ENCODE measurements at places on chromosomes 16 and 17.

GRCh38 chr17:52298881-52299280, 140.4 kb upstream of the CA10 start:
- no peak for DNase-seq

DNA sequence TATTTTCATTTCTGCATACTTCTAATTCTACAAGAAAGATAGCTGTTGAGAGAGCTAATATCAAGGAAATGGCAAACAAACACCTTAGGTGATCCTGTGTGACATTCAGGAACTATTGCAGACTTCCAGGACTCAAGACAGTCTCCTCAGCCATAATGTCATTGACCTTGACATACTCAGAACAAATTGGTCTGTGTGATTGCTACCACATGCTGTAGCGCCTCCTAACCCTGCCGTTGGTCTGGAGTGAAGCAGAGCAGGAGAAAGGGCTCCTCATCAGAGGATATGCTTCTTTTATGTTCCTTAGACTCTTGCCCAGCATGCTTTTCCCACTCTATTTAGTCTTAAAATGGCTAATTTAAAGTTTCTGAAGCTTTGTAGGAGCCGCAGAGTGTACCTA, 194.2 kb upstream of the TBX2 start:
- no peak for DNase-seq

DNA sequence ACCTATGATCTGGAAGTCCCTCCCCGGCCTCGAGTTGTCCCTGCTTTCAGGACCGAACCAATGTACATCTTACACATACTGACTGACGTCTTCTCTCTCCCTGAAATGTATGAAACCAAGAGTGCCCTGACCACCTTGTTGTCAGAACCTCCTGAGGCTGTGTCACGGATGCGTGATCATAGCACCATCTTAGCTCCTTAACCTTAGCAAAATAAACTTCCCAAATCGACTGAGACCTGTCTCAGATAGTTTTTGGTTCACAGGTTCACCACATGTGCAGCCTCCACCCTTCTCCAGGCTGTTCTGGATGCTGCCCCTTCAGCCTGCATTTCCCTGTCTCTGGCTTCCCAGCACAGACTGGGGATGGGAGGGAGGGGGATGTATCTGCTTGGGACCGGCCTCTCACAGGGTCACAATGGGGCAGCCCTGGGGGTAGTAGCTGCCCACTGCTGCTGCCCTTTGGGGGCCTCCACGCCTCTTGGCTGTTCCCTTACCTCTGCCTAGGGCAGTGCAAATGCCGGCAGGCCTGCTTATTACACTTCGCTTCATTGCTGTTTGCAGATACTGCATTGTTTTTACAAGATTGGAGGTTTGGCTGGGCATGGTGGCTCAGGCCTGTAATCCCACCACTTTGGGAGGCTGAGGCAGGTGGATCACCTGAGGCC, 69.8 kb downstream of the NT5M start:
- no peak for DNase-seq

GRCh38 chr17:3800362-3801271, at the start of gene ITGAE:
Gene ITGAE, minus strand, starts transcription at chr17:3801188. Its CDS starts 44 bp downstream, at chr17:3801144.
- DNase-seq = no peak

DNA sequence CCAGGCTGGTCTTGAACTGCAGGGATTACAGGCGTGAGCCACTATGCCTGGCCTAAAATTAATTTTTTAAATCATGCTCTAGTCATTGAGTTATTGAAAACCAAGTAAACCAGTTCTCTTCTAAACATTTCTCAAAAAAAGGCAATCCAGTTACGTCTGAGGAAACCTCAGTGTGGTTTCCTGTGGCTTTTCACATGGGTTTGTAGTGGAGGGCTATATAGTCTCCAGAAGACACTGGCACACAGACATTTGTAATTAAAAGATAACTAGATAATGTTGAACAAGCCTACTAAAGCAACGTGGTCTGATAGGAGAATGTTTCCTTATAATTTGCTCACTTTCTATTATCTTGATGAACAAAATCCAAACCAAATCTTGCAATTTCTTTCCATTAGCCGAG, 5.2 kb upstream of the TOB1 start:
- peak; percentile 73 for DNase-seq

GRCh38 chr16:55367866-55368603, 44.0 kb downstream of the IRX6 start:
- DNase-seq = no peak

DNA sequence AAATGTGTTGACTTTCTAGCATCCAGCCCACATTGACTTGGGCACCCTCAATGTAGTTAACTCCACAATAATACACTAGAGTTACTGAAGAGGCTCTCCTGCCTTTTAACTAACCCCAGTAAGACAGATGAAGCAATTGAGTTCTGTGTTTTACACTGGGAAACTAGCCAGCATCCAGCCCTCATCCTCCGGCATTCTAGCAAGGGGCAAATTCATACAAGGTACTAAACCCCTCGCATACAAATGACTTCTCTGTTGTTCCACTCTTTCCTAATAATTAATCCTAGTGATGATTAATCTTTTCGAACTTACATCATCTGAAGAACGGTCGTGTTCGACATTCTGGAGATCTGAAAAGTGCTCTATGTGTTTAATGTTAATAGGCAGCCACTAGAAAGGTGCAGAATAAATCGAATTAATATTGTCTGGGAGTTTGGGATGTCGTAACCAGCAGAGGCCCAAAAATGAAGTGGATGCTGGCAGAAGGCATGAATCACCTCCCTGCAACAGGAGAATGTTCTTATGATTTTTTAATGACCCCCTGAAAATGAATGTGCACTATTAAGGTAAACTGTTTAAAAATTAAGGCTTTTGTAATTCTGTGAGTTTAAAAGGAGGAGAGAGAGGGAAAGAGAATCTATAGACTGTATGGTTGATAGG, 249.4 kb downstream of the SNX29 start:
- no peak for DNase-seq

DNA sequence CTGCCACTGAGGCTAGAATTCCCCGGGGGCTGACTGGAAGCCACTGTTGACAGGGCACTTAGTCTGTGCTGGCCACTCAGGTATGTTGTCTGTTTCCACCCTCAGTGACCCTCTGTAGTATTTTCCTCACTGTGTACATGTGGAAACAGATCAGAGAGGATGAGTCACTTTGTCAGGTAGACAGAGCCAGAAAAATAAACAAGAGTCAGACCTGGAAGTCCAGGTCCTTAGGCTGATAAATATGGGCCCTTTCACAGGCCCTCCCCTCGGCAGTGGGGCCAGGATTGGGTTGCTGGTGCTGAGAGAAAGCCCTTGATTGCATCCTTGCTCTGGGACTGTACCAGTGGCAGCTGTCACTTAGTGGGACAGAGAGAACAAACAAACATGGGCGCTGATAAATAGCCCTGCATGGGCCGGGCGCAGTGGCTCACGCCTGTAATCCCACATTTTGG, 21.3 kb downstream of the PGS1 start:
- DNase-seq = no peak

DNA sequence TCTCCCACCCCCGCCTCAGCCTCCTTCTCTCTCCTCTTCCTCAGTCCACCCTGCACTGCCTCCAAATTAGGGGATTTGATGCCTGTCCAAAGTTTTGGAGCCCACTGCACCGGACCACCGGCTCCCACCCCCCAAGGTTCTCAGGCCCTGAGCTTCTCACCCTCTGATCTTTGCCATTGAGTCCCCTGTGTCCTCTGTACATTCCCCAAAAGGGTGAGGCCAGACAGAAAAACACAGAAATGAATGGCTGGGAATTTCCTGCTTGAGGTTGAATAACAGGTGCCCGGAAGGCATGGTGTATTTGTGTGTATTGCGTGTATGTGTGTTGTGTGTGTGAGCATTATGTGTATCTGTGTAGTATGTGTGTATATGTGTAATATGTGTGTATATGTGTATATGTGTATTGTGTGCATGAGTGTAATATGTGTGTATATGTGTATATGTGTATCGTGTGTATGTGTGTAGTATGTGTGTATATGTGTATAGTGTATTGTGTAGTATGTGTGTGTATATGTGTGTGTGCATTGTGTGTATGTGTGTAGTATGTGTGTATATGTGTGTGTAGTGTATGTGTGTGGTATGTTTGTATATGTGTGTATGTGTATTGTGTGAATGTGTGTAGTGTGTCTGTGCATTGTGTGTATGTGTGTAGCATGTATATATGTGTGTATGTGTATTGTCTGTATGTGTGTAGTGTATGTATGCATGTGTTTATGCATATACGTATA, 16.0 kb upstream of the CCL17 start:
- no peak for DNase-seq

DNA sequence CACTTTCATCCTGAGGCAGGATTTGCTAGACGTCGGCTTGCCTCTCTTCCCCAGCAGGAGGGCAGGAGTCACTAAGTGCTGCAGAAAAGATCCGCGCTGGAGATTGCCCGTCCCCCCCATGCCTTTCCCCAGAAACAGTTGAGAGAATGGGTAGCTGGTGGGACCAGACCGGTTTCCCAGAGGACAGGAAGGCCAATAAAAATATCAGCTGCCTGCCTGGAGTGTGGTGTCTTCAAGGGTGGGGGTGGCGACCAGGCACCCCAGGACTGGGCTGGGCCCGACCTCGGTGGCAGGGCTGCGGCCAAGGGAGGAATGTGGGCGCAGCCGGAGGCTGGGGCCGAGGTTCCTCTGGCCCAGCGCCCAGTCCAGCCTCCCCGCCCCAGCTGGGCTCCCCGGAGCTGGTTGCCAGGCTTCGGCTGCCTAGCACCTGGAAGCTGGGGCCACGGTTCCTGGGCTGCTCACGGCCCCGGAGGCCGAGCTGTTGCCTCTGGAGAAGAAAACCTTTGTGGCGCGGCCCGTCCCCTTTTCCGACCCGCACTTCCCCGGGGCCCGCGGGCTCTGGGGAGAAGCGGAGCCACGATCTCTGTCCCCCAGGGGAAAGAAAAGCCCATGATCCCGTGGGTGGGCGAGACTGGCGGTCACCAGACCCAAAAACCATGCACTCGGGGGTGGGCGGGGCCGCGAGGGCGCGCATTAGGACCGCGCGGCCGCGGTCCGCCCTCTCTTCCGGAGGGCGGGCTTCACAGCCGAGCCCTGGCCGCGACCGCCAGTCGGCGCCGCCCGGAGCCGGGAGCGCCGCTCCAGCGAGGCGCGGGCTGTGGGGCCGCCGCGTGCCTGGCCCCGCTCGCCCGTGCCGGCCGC, at the start of gene TRAF4:
TSS of gene TRAF4 (plus strand) at position 769 of the 861 bp plus-strand sequence. CDS start 102 bp downstream, outside the sequence.
- DNase-seq = peak; percentile 78

- no peak for DNase-seq
Measured at GRCh38 chr17:16381496-16381820, 567 bp downstream of the UBB start.

DNA sequence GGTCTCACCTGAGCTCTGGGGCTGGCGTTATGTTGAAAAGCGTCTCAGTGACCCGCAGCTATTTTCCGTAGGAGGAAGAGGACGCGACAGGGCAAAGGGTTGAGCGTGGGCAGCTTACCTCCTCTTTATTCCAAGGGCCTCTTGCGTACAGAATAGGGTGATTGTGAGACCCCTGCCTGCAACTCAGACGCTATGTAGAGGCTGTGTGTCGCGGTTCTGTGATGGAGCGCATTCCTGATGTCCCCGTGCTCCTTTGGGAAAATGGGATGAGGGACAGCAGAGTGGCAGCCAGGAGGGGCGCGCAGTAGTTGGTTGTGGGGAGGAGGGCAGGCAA, 531 bp upstream of the CDH8 start:
- no peak for DNase-seq

- no peak for DNase-seq
Measured at GRCh38 chr16:24580665-24581064, 41.3 kb downstream of the RBBP6 start.

GRCh38 chr17:50170662-50171370, 5.0 kb downstream of the SGCA start:
- DNase-seq = no peak

DNA sequence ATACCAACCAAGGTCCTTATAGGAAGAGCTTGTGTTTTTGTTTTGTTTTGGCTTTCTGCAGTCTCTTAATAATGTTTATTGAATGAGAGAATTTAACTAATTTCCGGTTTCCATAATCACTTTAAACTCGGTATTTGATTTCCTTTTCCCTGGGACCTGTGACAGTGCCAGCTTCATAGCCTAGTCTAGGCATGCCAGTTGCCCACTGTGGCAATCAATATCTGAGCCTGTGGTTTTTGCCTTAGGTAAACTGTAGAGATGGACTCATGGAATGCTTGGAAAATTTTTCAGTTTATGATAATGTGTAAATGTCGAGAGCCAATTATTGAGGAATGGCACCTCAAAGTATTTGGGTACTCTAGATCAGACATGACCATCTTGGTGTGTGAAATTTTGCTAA, 78.2 kb downstream of the FTO start:
- DNase-seq = no peak

GRCh38 chr17:31310260-31310659, 3.6 kb downstream of the EVI2B start:
- DNase-seq = peak; percentile 80

GRCh38 chr16:19898924-19899604, 14.4 kb upstream of the GPRC5B start:
- no peak for DNase-seq

DNA sequence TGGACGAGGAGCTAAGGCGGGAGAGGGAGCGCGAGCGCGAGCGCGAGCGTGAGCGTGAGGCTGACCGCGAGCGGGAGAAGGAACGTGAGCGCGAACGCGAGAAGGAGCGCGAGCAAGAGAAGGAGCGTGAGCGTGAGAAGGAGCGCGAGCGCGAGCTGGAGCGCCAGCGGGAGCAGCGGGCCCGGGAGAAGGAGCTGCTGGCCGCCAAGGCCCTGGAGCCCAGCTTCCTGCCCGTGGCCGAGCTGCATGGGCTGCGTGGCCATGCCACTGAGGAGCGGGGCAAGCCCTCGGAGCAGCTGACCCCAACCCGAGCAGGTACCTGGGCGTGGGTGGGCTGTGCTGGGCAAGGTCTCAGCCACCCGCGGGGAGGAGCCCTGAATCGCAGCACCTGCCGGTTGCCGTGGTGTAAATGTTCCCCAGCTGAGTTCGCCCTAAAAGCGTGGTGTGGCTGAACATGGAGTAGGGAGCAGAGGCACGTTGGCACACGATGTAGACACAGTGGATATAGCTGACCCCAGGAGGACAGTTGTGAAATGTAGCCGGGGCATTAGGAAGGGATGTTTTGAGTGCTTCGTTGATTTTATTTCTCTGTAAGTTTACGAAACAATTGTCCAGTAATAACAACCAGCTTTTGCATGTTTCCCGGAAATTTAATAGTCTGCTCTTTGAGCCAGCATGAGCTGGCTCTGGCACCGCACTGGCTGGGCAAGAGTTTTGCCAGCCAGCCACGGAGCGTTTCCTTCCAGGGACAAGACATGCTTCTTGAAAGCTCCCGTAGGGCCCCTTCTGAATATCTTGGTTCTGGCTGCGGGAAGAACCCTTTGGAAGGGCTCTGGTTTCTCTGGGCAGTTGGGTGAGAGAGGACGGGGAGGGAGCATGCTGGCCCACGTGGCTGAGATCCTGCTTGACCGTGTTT, 32.1 kb downstream of the GINS2 start:
- DNase-seq = no peak
